ENCODE measurements at places on chromosomes 7 and 10.

DNA sequence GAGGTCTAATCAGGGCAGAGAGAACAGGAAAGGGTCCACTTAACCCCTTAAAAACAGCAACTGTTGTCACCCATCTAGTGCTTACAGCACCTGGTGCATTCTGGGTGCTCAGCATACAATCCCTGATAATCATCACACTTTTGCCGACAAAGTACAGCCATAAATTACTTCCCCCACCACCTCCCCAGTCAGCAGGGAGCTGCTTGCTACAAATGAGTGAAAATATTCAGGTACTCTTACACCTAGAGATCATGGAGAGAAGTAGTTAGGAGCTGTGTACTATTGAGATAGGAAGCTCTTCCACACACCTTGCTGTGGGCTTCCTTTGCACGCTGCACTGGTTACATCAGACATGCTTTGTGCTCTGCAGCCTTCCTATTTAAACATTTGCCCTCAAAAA, 723.5 kb upstream of the GALNT17 start:
- DNase-seq, result no peak

DNA sequence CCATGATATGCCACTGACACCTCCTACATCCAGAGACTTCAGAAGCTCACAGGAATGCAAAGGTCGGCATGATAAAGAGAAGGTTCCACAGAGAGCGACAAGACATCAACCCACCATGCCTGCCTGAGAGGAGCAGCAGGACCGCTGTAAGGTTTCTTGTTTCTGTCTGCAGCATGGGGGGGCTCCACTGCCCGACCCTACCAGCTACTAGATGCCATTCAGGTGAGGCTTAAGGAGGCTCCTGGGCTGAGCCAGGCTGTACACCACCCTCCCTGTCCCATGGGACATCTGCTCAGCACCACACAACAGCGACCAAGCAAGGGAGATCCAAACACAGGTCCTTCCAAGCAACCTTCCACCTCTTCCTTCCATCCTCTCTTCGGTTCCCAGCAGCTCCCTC, 234.6 kb downstream of the TNS3 start:
- DNase-seq, result no peak

GRCh38 chr10:95789902-95790301, 33.9 kb downstream of the ENTPD1 start:
- DNase-seq, result no peak

- DNase-seq, result peak; percentile 83
Measured at GRCh38 chr7:25256333-25256819, 28.1 kb upstream of the NPVF start.

GRCh38 chr7:114922026-114922651, at the start of gene MDFIC:
Gene MDFIC, plus strand, starts transcription at chr7:114922094. Its CDS starts 940 bp downstream, at chr7:114923034.
- no peak for DNase-seq
